NCI-H1436 treated with DMSO at 0.1 percent for 48 hours (cell line): ENCODE measurements at places on chromosomes 1 and 21.

DNA sequence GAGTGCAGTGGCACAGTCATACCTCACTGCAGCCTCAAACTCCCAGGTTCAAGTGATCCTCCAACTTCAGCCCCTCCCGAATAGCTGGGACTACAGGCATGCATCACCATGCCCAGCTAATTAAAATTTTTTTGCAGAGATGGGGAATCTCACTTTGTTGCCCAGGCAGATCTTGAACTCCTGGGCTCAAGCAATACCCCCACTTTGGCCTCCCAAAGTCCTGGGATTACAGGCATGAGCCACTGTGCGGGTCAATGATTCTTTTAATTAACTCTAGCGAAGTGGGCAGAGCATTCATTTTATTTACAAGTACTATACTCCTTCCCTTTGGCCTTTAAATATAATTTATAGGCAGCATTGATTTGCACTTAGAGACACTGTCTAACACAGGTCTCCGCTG, 2.5 kb upstream of the OTUD3 start:
- DNase-seq, result no peak

- peak; percentile 47 for DNase-seq
Measured at GRCh38 chr21:24163539-24163938, 1443.7 kb downstream of the MRPL39 start.

DNA sequence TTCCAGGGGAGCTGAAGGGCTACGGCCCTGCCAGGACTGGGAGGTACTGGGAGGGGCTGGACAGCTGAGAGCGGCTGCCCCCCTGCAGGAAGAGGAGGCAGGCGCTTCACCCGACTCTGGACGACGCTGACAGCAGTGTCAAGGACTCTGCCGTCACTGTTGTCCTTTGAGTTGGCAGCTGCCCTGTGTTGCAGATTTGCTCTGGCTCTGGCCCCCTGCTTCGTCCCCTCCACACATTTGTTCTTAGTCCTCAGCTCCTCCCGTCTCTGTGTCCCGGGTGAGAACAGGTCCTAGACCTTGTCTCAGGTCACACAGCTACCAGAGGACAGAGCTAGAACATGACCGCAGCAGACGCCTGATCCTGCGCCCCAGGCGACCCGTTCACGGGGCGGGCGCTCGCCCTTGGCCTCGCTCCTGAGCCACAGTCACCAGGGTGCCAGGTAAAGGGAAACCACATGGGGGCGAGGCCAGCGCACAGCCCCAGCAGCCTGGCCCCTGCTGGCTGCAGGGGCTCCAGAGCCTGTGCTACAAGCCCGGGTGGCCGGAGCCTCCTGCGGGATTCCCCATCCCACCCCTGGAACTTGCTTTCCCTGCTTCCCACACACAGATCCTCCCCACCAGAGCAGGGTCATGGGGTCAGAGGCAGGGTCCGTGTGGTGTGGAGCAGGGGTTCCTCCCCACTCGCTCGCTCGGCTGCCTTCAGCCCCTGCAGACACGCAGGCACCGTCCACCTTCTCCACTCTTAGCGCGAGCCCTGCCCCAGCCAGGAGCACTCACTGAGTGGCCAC, 10.7 kb upstream of the NPHP4 start:
- no peak for DNase-seq

DNA sequence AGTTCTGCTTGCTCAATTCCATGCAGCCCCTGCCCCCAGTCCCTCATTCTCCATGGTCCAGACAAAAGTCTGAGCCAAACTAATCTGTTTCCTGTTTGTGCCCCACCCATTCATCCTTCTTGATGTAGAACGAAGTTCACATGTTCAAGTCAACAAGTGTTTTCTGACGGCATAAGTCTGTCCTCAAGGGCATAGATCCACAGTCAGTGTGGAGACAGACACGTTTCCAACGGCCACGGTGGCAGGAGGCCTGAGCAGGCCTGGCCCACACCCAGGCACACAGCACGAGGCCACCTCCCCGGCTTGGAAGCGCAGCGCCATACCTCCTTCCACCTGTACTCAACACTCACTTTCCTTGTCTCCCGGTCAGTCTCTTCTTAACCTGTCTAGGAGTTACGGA, 16.1 kb downstream of the ADORA1 start:
- no peak for DNase-seq

DNA sequence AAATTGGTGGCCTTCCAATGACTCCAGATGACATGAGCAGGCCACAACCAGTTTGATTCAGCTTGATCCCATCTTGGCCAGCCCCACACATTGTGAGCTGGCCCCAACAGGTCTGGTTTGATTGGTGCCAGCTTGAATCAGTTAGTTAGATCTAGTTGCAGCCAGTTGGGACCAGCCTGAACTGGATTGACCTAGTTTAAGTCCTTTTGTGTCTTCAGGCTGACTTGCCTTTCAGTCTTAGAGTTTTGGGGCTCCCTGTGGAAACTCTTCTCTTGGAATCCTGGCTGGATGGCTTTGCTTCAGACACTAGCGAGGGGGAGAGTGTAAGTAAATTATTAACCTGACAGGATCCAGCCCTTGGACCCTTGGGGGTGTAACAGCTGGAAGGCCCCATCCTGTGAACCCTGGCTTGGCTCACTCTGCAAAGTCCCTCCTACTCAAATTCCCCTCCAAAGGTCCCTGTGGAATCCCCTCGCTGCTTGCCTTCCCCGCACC, 36.2 kb upstream of the POU3F1 start:
- DNase-seq, result no peak

- DNase-seq, result no peak
Measured at GRCh38 chr1:227841096-227841495, 25.6 kb downstream of the PRSS38 start.

DNA sequence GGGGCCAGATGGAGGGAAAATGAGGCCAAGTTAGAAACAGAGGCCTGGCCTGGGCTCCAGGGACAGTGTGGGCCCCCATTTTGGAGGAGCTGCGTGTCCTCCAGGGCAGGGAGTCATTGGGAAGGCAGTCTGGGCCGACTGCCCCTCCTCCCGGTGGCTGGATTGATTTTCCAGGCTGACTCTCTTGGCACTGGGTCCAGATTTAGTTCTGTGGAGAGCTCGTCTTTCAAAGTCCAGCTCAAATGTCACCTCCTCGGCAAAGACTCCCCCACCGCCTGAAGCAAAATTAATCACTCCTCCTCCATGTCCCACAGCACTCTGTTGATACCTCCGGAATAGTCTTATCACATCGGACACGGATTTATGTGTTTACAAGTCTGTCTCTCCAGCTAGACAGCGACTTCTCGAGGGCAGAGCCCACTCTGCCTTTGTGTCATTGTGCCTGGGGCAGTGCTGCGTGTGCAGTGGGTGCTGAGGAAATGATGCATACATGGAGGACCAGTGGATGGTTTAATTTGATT, 175.1 kb downstream of the CAMTA1 start:
- DNase-seq, result no peak

- DNase-seq, result no peak
Measured at GRCh38 chr1:192516776-192517297, 58.7 kb upstream of the RGS1 start.

DNA sequence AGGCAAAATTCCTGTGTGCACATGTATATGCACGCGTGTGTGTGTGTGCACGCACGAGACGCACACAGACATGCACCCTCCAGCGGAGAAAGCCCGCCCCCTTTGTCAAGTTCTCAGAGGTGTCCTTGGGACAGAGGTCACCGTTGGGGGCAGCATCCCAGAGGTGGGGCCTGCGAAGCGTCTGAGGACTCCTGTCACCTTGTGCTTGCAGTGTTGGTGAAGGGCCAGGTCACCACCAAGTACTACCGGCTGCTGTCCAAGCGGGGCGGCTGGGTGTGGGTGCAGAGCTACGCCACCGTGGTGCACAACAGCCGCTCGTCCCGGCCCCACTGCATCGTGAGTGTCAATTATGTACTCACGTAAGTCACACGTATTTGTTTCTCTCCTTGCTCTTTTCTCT, 42.6 kb downstream of the SIM2 start:
- DNase-seq, result no peak

GRCh38 chr1:116919802-116920201, 10.1 kb downstream of the PTGFRN start:
- DNase-seq, result no peak

- no peak for DNase-seq
Measured at GRCh38 chr1:160326418-160326817, 16.6 kb downstream of the COPA start.

DNA sequence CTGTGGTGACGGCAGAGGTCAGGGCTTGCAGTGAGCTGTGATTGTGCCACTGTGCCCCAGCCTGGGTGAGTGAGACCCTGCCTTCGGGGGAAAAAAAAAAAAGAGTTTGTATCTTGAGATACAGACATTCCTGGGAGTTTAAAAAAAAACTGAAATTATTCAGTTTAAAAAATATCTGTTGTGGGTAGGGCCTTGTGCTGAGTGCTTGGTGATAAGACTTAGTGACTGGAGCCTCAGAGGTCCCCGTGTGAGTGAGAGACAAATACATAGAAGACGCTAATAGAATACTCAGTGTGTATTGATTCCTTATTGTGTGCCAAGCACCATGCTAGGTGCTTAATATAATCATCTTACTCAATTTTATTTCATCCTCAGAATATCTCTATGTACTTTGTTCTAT, 22.7 kb downstream of the DDI2 start:
- no peak for DNase-seq

GRCh38 chr1:63124666-63125191, 197.6 kb upstream of the FOXD3 start:
- DNase-seq, result no peak

DNA sequence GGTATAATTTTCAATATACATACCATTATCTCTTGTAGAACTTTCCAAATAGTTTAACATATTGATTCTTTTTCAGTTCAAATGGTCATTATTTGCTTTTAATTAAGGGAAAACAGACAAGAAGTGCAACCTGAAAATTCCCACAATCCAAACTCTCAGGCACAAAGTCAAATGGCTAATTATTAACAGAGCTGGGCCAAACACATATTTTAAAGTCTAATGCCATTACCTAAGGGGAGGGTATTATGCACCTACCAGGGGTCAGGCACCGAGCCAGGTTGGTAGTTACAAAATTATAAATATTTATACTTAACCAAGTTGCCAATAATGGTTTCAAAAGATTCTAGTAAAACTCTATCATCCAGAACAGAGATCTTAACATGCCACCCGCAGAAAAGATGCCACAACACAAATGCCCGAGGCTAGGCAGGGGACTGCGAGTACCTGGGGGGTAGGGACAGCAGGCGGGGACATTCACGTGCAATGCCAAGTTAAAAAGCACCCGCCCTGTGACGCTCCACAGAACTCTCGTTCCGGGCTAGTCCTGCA, 15.0 kb downstream of the LBR start:
- DNase-seq, result no peak

DNA sequence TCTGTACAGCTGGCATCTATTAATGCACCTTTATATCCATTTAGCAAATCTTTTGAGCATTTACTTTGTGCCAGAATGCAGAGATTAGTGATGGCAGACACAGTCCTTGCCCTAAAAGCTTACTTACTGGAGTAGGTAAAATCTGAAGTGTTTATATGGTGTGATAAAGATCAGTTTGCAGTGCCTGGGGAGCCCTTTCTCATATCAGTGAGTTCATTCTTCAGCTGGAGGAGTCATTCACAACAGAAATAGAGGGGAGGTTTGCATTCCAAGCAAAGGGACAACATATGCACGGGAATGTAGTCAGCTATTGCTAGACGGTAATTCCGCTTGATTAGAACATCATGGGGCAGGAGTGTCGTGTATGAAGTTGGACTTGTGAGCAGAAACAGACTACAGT, 8.4 kb downstream of the SLC35F3 start:
- DNase-seq, result no peak

- DNase-seq, result no peak
Measured at GRCh38 chr1:59485171-59485570, 188.3 kb downstream of the FGGY start.

DNA sequence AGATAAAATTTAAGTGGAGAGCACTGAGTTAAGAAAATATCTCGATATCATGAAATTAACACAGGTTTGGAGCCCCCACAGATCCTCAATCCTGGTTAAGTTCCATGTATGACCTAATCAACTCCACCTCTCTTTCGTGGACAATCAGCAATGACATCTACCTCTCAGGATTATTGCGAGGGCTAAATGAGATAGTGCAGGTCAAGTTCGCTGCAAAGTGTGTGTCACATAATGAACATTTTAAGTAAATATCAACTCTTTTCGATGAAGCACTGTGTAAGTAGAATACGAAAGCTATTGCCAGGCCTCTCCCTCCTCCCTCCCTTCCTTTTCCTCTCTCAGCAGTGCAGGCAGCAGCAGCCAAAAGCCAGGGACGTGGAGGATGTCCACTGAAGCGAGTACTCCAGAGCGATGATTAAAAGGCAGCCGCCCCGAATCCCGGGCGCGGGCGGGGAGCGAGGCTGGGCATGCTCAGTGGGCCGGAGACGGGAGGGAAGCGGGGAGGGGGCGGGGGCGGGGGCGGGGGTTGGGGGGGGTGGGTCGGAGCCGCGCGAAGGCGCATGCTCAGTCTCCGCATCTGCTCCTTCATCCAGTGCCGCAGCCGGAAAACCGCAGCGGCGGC, at the start of gene CAMSAP2:
Gene CAMSAP2, plus strand, starts transcription at position 567 of the 622 bp plus-strand sequence. CDS start 935 bp downstream, outside the sequence.
- DNase-seq, result peak; percentile 77

DNA sequence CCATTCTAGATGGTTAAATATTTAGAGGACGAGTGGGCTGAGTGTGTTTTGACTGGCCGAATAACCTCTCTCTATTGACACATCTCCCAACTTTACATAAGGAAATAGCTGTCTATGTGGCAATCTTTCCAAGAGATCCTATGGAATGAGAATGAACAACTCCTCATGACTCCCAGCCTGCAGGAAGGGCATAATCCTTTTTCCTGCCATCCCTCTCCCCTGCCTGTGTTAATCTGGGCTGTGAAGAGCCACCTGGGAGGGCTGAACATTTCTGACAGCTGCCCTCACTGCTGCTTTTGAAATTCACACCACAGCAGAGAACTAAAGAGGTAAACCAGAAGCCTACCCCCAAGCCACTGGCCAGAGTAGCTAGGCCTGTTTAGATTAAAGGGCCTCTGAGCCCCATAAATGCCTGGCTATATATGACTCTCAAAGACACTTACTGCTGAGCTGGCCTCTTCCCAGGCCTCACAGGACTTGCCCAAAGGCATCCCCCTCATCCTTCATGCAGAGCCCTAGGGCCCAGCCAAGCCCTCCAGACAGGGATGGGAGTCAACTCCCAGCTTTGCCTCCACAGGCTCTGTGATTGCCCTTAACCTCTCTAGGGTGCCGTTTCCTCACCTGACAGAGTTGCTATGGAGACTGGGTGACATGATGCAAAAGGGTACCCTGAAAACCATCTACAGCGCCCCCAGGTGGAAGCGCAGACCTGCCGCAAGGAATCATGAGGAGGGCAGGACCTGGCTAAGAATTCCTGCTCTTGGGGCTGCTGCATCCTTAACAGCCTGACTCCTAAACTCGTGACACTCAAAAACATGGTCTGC, 42.0 kb upstream of the LDLRAP1 start:
- no peak for DNase-seq

- no peak for DNase-seq
Measured at GRCh38 chr1:213273546-213273945, 222.5 kb downstream of the RPS6KC1 start.

GRCh38 chr1:24345334-24345733, 26.2 kb downstream of the GRHL3 start:
- no peak for DNase-seq

DNA sequence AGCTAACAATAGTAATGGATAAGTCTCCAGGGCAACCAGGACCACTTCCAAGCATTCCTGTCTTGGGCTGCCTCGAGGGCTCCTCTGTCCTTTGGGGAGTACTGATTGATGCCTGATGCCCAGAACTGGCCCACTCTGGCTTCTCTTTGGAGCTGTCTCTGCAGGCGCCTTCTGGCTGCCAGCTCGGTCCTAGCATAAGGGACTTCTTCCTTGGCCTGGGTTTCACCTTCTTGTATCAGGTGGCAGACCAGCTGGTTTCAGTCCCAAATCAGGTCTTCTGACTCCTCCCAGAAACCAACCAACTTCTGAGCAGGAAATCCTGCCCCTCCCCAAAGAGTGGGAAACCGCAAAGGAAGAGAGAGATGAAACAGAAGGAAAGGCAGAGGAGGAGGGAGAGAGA, 10.6 kb downstream of the G0S2 start:
- DNase-seq, result no peak
